ENCODE measurements at places on chromosomes 3 and 15.

DNA sequence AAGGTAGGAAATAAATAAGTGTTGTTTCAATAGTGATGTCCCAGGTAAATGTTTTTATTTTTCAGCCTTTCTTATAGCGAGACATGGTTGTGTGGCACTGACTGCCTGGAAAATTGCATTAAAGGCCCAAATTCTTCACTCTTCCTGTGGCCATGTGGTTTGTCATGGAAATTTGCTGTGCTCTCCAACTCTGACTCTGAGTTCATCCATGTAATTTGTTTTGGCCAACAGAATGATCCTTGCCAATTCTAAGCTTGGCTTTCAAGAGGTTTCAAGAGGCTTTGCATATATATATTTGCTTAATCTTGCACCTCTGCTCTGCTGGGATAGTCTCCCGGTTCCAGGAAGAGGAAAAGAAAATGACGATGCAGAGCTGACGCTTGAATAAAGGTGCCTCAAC lies 107.5 kb upstream of the ARHGEF26 start:
- no peak for DNase-seq

GRCh38 chr15:96264351-96264798 lies 66.1 kb upstream of the NR2F2 start:
- DNase-seq, result no peak

GRCh38 chr15:25993506-25993905 lies 130.4 kb upstream of the ATP10A start:
- no peak for DNase-seq

- no peak for DNase-seq
Observed at GRCh38 chr15:82810061-82810889, 847 bp downstream of the WHAMM start.

GRCh38 chr3:169509359-169509758 lies 154.2 kb downstream of the MECOM start:
- DNase-seq, result no peak

DNA sequence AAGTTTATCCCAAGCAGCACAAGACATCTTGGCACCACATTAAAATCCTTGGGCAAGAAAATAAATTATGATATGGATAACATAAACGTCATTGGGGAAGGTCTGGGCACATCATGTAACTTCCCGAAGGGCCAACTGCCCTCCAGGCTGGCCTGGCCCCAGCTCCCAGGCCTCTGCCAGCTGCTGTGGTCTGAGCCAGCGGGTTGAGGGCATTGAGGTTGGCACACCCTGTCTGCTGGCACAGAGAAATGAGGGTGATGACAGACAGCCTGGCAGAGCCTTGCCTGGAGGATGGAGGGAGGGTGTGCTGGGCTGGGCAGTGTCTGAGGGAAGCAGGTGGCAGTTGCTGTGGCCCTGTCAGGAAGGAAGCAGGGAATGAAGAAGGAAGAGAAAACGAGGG lies 3.3 kb upstream of the RBSN start:
- no peak for DNase-seq

DNA sequence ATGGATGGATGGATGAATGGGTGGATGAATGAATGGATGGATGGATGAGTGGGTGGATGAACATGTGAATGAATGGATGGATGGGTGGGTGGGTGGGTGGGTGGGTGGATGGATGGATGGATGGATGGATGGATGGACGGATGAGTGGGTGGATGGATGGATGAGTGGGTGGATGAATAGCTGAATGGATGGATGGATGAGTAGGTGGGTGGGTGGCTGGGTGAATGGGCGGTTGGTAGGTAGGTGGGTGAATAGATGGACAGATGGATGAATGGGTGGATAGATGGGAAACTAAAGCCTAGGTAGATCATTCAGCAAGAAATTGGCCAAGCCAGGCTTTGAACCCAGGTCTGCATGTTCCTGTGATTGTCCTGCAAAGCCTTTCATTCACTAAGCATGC lies 155.6 kb downstream of the WNT5A start:
- DNase-seq, result no peak

DNA sequence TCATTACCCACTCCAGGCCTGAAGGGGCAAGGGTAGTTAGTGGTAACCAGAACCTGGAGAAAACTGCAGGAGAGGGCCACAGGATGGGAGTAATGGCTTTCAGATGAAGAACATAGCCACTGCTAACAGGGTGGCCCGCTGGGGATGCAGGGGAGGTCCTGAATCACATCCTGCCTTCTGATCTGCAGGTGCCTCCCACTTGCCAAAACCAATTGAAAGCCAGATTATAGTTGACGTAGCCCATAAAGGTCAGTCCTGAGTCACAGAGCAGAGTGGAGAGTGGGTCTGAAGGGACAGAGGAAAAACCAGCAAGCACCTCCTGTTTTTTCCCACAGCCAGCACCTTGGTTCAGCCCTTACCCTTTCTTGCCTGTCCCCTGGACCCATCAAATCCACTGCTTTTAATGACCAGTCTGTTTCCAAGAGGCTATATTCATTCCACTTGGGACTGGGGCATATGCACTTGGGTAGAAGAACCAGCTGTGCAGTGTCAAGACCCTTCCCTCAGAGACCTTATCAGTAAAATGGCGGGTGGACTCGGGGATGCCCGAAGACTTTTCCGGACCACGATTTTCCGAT lies 646 bp upstream of the SLC35G2 start:
- peak; percentile 13 for DNase-seq

GRCh38 chr3:9600597-9600996 lies 47.0 kb upstream of the LHFPL4 start:
- DNase-seq, result peak; percentile 11

DNA sequence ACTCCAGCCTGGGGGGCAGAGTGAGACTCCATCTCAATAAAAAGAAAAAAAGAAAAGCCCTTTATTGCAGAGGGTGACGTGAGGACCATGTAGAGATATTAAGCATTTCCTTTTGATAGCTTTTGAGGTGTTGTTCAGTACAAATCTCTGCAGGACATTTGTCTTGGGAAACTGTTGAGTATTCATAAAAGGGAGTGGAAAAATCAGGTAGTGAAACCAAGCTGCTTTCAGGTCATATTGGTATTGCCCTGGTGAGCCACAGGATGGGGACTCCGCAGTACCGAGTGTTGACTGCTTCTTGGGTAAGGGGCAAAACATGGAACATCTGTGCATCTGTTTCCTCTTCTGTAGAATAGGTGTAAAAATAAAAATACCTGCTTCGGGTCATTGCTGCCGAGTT lies 9.9 kb downstream of the ITPR1 start:
- DNase-seq, result no peak

DNA sequence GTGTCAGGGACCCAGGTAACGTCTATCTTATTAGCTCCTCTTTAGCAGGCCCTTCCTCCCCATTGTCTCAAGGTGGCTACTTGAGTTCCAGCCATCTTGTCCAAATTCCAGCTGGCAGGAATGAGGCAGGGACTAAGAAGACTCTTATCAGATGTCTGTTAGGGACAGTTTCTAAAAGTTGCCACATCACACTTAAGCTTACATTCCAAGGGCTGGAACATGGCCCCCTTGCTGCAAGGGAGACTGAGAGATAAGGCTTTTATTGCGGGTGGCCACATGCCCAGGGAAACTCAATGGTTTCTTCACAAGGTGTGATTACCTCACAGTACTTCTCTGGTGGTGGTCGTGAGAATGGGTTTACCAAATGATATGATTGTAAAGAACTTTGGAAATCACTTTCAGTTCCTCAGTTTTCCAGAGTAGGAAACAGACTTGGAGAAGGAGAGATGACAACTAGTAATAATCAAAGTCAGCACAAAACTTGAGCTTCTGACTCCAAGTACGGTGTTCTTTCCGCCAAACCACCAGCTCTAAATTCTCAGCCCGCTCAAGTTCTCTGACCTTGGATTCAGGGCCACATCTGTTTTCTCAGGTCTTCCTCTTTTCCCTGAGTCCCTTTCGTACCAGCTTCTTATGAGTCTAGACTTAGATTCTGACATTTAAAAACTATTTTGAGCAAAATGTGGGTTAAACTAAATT lies 14.2 kb downstream of the PDIA5 start:
- no peak for DNase-seq

- no peak for DNase-seq
Observed at GRCh38 chr3:61594144-61594963, 33.0 kb downstream of the PTPRG start.

- no peak for DNase-seq
Observed at GRCh38 chr3:179512378-179512777, 50.3 kb upstream of the ACTL6A start.

DNA sequence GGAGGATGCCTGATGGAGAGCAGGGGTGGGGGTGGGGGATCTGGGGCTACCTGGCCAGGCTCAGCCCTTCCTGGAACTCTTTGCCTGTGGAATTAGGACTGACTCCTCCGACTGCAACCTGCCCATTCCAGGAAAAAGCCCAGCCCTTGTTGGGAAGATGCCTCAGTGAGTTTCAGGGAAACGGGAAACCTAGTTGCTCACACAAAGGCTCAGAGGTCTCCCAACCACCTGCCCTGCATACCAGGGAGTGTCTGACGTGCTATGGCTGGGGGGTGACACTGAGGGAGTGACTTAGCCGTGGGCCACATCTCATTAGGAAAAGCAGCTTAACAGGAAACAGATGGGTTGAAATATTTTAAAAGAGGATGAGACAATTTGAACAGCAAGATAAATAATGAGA lies 27.9 kb downstream of the CYP8B1 start:
- DNase-seq, result no peak

GRCh38 chr3:8954938-8955763 lies 8.1 kb downstream of the RAD18 start:
- DNase-seq, result no peak

DNA sequence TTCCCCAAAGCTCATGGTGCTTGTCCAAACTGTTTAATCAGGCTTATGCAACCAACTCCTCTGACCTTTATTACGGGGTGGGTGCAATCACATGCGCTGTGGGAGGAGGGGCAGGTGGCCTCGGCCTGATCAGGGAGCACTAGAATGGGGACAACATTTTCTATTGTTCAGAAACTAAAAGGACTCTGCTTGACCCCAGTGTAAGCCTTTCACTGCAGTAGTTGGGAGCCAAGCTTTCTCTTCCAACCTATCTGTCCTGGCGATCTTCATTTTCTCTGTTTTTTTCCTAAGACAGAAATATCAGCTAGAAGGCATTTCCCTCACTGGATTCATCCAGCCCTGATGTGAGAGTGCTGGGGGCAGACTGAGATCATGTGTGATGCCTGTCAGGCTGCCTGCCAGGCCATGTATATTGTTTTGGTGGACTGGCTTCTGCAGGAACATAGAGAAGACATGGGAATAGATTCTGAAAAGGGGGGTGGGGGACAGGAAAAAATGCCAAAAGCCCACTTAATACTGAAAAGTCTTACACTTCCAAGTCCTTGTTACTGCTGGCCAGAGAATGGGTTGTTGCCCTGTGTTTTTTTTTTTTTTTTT lies 627.0 kb upstream of the TBL1XR1 start:
- DNase-seq, result no peak

DNA sequence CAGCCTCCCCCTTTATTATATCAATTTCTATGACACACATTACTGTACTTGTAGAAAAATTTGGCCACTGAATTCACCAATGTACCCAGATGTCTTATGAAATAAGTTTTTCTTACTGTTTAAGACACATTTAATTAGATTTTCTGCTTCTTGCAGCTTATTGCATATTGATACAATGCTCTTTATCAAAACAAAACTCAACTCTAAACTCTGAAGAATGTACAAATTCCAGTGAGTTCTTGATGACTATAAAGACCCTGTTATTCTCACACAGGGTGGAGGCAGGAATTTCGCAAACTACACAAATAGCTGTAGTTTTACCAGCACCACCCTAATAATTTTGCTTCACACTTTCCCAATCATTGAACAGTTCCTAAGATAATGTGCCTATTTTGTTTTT lies 22.0 kb downstream of the CMTM6 start:
- DNase-seq, result no peak

- DNase-seq, result no peak
Observed at GRCh38 chr15:69578787-69579583, 126.4 kb downstream of the RPLP1 start.

DNA sequence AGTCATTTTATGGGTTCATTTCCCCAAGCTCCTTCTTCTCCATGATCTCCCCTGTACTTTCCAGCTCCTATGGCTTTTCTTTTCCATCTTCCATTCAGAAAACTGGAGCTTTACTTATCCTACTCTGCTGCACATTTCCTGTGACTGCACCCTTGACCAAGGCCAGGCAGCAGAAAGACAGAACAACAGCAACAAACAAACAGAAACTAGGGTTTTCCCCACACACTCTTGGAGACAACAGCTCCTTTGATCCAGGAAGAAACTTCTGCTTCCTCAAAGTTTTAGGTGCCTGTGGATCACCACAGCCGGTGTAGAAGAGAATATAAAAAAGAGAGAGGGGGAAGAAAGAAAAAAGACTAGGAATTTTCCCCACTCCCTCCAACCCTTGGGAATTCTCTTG lies 342.3 kb upstream of the CFAP20DC start:
- no peak for DNase-seq

GRCh38 chr3:100761951-100762350 lies 52.7 kb downstream of the TFG start:
- DNase-seq, result no peak

DNA sequence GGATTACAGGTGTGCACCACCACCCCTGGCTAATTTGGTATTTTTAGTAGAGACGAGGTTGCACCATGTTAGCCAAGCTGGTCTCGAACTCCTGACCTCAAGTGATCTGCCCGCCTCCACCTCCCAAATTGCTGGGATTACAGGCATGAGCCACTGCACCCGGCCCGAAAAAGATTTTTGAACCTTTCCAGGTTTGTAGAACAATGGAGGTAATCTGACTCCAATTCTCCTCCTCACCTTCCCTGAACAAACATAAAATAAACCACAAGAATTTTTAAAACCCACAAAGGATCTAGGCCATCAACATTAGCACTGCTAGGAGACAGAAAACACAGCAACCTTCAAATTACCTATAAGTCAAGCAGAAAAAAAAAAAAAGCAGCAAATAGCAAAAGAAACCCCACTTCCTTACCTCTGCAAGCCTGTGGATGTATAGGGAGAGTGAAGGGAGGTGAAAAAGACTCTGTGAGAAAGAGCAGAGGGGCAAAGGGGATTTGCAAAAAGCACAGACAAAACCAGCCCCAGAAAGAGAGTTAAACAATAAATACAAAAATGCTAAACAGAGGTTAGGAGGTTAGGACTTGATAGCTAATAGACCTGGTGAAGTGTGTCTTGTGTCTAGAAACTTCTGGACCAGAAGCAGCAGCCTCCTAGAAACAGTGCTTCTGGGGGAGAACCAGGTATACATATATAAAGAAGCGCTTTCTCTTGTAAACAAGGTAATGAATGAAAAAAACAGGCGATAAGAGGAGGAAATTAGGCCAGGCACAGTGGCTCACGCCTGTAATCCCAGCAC lies 32.1 kb downstream of the TFDP2 start:
- no peak for DNase-seq

Data from stimulated activated CD4-positive, alpha-beta T cell treated with anti-CD3 and anti-CD28 coated beads, Interleukin-12 subunit alpha, Interleukin-12 subunit beta, amount 100 ng/mL, for 4 hours (primary cell).